Esophagus squamous epithelium (tissue), 5 donors: ENCODE measurements at places on chromosomes 2 and 18. TPM values are rescaled to one million over a fixed set of nuclear protein-coding genes. Genes with fewer than 3 reads are reported as not detected.

The LTBP1 gene
- 5.5 TPM for total RNA-seq

The CIDEA gene
- 3.0 TPM for total RNA-seq

The GRP gene
- not detected for total RNA-seq

The NEB gene
- total RNA-seq: 1.1 TPM

The DPYSL5 gene
- total RNA-seq: not detected

The SCLY gene
- total RNA-seq: 3.0 TPM

The CNDP1 gene
- not detected for total RNA-seq

The CCDC141 gene
- 0.34 TPM for total RNA-seq

The SPRED2 gene
- total RNA-seq: 8.8 TPM

The DCDC2C gene
- not detected for total RNA-seq

The GREB1 gene
- 1.7 TPM for total RNA-seq

The UGT1A5 gene
- 0.67 TPM for total RNA-seq

The NEUROD1 gene
- total RNA-seq: not detected

The SERPINB7 gene
- total RNA-seq: not detected

The RNF152 gene
- total RNA-seq: 22.7 TPM

The PSMD1 gene
- total RNA-seq: 116 TPM

The PLEKHH2 gene
- 14.4 TPM for total RNA-seq
